ENCODE measurements at places on chromosomes 16 and 17.
A peak's percentile ranks its signal among the peaks of the same experiment; 100 is the strongest.

DNA sequence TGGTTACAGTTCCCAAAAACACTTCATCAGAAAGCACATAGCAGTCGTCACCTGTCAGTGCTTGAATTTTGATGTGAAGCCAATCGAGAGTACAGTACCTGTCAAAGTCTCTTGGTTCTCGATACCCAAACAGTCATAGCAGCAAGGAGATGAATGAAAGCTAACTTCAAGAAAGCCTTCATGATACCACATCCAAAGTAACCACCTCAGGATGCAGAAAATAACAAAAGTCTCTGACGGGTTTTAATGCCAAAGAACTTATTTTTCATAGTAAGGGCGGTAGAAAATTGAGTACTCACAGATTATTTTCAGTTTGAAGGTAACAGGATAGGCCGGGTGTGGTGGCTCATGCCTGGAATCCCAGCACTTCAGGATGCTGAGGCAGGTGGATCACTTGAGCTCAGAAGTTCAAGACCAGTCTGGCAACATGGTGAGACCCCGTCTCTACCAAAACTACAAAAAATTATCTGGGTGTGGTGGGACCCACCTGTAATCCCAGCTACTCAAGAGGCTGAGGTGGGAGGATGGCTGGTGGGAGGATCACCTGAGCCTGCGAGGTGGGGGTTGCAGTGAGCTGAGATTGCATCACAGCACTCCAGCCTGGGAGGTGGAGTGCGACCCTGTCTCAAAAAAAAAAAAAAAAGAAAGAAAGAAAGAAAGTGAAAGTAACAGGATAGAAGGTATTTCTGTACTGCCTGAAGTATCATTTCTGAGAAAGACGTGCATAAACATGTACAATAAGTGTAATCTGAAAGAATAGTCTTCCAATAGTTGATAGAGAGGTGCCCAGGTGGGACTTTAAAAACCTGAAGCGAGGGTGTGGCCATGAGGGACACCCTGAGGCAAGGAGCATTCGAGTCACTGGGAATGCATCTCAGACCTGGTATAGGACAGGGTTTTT, 15.4 kb downstream of the MFSD11 start:
- DNase-seq: no peak

GRCh38 chr17:339193-340061, 13.2 kb downstream of the RPH3AL start:
- DNase-seq: no peak

GRCh38 chr17:72139212-72139611, 18.4 kb downstream of the SOX9 start:
- DNase-seq: no peak

- peak; percentile 82 for DNase-seq
These were observed 7.1 kb downstream of the HAS3 start for GRCh38 chr16:69112285-69113129.

GRCh38 chr16:74281300-74281699, 15.3 kb upstream of the PSMD7 start:
- no peak for DNase-seq

DNA sequence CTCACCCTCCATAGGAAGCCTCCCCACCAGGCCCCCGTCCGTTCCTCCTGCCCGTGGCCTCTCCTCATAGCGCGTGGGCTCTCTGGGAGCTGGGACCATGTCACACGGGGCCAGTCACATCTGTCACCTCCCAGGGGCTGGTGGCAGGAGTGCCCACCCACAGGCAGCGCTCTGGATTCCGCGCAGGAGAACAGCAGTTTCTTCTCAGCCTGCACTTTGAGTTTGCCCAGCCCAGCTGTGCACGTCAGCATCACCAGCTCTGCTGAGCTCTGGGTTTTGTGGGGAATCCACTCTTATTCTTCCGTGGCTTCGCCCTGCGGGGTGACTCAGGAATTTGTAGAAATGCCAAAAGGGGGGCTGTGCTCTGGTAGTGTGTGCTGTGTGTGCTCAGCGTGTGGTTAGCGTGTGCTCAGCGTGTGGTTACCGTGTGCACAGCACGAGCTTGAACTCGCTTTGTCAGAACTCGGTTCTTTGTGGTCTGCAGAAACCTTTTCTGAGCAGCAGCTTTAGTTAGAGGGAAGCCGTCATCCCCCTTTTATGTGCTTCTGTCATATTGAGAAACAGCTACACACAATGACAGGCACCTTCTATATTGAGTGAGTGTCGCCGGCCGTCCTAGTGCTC, 3.2 kb downstream of the ACSF3 start:
- DNase-seq: no peak

DNA sequence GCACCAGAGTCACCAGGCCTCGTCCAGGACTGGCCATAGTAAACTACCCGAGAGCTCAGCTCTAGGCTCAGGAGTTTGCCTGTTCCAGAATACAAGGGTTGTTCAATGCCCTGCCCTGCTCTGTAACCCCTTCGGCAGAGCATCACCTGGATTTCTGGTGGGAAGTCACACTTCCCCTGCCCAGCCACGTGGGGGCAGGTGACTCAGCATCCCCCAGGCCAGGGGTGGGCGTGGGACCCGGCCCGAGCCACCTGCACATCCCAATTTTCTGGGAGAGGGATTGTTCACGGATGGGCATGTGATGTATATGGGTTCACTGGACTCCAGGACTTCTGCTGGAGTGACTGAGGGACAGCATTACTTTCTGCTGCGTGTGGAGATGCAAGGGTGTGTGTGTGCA, 25.8 kb downstream of the COX4I1 start:
- DNase-seq: no peak

- no peak for DNase-seq
These were observed 18.9 kb downstream of the SLC5A10 start for GRCh38 chr17:18970582-18971480.

DNA sequence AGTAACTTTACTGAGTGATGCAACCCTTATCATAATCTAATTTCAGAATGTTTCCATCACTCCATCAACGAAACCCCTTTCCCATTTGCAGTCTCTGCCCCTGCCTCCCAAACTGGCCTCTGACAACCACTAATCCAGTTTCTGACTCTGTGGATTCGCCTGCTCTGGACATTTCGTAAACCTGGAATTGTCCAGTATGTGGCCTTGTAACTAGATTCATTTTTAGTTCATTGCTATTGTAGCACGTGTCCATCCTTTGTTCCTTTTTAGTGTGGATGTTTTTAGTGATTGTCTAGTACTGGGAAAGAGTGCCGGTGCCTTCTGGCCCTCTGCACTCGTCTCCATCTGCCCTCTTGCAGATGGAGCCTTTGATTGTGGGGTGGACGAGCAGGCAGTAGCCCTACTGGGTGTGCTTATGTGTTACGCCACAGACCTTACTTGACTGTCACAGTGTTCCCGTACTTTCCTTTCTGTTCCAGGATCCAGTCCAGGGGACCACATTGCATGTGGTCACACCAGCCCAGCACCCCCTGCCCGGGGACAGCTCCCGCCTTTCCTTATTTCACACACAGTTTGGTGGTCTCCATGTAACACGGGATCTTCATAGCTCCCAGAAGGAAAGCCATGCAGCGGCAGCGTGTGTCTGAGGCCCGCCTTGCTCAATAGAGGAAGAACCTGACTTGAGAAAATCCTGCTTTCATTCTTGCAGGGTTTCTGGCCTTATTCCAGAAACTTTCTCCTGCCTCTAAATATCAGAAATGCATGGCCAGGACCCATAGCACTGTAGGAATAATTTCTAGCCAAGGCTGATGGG, 8.8 kb downstream of the KIAA0513 start:
- no peak for DNase-seq

DNA sequence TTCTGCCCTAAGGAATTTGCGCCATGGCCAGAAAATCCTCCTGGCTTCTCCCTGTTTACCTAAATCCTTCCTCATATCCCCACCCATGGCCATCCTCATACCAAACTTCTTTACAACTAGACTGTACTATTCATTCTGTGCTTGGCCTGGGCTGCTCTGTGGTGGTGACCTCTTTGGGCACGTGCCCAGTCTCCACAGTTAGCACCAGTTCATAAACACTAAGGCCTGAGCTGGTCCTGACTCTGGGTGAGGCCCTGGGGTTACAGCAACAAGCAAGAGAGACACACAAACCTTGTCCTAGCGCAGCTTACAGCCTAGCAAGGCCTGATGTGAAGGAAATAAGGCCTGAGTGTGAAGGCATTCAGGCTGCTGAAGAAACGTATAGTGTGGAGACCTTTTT, 3.1 kb upstream of the ATXN7L3 start:
- no peak for DNase-seq

GRCh38 chr16:97822-98221, 19.8 kb downstream of the MPG start:
- no peak for DNase-seq

DNA sequence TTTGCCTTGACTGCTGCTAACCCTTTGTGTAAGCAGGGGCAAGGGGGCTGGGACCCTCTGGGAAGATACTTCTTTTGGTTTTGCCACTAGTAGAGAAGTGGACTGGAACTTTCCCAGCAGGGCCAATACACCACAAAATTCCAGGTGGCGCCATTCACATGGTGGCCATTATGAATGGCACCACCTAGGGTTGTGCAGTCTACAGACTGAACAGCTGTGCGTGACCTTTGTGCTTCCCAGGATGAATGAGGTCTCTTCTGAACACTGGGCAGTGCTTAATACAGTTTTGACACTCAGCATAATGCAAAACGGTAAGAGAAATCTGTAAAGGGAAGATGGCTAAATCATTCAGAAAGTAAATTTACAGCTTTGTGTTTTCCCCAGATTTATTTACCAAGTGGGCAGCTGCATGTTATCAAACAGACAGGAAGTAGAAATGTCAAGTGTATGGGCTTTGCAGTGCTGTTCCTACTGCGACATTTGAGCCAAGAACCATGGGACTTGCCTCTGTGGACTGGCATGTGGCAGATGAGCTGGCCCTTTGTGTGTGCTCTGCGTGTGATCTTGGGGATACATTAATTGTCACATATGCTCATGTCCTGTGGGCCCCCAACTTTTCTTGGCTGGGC, 9.2 kb downstream of the SYT17 start:
- DNase-seq: no peak

DNA sequence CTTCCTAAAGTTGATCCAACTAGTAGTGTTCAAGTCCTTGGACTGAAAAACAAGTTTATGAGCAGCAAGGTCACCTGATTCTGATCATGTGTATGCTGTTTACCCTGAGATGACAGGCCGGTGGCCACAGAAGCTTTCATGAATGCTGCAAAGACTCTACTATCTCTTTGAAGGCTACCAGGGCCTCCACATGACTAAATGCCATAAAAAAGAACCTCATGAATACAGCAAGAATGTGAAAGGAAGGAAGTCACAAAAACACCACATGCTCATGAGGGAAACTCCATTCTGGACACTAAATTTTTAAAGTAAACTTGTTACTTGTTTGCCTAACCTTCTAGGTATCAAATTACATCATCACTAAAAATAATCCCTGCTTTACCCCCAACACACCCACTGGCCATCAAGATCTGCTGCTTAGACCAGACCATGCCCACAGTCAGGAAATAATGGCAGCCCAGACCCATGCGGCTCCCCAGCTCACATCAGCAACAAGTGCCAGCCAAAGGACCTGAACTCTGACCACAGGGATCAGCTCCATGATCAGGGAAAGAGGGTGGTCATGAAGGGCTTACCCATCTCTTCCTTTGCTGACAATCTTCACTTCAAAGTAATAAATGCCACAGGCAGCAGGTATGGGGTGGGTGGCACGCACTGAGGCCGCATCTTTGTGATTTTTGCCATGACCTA, 1.4 kb downstream of the RANBP10 start:
- no peak for DNase-seq

DNA sequence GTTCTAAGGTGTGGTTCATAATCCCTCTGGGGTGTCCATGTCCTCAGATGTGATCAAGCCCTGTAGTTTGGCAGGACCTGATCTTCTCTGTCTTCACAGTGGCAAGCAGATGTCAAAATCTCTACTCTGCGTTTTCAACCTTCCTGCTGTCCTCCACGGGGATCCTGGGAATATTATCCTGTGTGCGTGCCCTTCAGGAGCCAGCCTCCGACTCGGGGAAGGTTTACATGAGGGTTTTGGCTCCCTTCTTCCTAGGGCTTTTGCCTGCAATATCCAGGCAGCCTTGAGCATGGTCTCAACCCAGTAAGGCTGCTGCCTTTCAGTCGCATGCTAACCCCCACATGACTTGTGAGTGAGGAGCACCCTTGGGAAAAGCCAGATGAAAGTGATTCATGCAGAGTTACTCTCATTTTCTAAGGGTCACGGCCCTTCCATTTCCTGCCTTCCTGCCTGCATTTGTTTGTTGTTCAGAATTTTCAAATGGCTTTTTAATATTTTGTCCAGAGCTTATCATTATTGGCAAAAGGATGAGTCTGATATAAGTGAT, 202.2 kb upstream of the CHMP6 start:
- DNase-seq: no peak

DNA sequence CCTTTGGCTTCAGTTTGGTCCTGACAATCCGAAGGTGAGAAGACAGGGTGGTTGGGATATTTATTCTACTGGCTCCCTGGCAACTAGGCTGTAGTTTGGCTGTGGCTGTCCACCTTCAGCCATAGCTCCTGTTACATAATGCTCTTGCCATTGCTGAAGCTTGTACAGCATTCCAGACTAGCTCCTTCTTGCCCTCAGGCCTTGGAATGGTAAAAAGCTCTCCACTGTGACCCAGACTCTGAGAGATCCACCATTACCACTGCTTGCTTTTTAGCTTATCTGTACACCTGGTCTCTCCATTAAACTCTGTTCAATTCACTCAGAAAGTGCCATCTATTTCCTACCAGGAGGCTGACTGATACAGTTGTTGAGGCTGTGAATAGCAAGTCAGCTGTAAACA, 231.8 kb upstream of the MON1B start:
- DNase-seq: no peak

- no peak for DNase-seq
These were observed 157.4 kb downstream of the IRX5 start for GRCh38 chr16:55088098-55088497.

DNA sequence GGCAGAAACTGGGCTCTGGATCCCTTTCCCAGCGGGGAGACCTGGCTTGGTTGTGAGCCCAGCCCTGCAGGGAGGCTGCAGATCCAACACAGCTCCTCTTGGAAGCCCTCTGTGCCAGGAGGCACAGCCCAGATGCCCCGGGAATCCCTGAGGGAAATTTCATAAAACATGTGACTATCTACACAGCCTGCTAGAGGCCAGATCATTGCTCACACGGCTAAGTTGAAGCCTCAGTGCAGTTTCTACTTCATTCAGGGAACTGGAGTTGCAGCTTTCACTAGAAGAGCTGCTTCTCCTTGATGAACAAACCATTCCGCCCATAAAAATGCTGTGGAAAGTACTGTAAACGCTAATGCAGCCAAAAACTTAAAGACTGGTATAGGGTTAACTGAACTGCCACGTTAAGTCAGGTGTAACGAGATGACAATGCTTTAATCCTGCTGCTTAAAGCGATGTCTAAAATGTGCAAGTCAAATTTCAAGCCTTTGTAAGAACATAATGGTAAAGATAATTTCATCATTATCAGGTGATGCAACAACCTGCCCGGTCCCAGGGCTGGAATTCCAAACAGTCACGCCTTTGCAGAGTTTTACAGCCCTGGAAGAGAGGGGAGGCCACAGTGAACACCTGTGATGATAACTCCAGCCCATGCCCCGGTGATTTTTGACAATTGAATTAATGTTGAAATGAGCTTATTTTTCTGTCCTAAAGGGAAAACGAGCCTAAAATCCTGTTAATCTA, 172.5 kb downstream of the ZFHX3 start:
- DNase-seq: no peak

Data from WERI-Rb-1 (cell line).